Choroid plexus epithelial cell (primary cell): ENCODE measurements at places on chromosomes 3 and 15.
A peak's percentile ranks its signal among the peaks of the same experiment; 100 is the strongest.

DNA sequence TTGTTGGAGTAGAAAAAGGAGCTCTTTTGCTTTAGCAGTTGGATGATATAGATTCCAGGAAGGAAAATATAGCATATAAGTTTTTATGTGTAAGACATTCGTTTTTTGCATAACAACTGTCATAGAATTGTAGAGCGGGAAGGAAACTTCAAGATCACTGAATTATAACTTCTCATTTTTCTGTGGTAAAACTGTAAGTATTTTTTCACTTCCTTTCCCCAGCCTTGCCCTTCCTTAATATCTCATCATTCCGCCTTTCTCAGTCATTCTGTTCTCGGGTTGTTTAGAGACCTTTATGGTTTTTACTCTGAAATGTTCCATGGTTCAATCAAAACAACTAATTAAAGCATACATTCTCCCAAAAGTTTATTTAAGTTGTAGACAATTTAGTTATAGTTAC is 1.1 kb downstream of the EAF2 start:
- no peak for DNase-seq

DNA sequence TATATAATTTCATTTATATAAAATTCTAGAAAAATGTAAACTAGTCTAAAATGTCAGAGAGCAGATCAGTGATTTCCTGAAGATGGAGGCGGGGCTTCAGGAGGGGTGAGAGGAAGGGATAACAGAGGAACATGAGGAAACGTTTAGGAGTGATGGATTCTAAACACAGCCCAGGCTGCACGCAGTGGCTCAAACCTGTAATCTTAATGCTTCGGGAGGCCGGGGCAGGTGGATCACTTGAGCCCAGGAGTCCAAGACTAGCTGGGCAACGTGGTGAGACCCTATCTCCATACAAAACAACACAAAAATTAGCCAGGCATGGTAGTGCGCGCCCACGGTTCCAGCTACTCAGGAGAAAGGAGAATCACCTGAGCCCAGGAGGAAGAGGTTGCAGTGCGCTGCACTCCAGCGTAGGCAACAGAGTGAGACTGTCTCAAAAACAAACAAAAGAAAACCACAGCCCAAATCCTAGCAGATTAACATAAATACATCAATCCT is 18.0 kb upstream of the IQCF1 start:
- no peak for DNase-seq

DNA sequence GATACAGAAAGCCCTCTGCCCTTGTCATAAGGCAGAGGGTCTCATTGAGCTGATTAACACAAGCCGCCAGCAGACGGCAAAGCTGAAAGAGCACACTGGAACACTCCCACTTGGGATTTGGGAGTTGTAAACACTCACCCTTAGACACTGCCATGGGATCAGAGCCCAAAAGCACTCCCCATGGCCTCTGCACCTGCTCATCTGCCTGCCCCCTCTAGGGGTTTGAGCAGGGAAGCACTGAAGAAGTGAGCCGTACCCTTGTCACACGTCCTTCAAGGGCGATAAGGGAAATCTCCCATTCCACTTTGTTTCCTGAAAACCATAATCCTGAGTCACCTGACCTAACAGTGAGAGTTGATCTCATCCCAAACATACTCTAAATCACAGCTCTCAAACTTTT is 14.7 kb downstream of the FSIP1 start:
- no peak for DNase-seq

GRCh38 chr3:12810013-12810780 is 13.7 kb downstream of the CAND2 start:
- peak; percentile 94 for DNase-seq

DNA sequence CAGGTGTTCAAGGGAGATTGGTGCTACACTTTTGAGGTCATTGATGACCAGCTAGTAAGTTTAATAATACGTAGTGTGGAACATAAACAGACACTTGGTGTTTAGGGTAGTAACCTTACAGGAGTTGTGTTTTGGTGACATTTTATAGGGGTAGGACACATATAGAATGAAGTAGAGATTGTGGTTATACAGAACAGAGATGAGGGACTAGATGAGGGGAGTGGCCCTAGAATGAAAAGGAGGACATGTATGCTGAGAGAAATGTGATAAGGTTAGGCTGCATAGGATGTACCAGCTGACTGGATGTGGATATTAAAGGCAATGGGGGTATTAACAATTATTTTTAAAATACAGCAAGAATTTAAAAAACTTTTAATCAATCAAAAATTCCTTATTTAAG is 8.0 kb downstream of the MBNL1 start:
- DNase-seq: no peak

- DNase-seq: no peak
Measured at GRCh38 chr3:63167113-63167512, 111.0 kb upstream of the SYNPR start.

DNA sequence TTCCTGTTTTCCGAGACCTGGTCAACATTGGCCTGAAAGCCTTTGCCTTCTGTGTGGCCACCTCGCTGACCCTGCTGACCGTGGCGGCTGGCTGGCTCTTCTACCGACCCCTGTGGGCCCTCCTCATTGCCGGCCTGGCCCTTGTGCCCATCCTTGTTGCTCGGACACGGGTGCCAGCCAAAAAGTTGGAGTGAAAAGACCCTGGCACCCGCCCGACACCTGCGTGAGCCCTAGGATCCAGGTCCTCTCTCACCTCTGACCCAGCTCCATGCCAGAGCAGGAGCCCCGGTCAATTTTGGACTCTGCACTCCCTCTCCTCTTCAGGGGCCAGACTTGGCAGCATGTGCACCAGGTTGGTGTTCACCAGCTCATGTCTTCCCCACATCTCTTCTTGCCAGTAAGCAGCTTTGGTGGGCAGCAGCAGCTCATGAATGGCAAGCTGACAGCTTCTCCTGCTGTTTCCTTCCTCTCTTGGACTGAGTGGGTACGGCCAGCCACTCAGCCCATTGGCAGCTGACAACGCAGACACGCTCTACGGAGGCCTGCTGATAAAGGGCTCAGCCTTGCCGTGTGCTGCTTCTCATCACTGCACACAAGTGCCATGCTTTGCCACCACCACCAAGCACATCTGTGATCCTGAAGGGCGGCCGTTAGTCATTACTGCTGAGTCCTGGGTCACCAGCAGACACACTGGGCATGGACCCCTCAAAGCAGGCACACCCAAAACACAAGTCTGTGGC is 16.9 kb downstream of the TMEM43 start:
- no peak for DNase-seq

GRCh38 chr3:5437783-5438323 is 250.3 kb downstream of the EDEM1 start:
- DNase-seq: no peak

GRCh38 chr15:31435261-31435911 is 108.8 kb downstream of the KLF13 start:
- peak; percentile 78 for DNase-seq

GRCh38 chr15:44718180-44718926 is 7.0 kb downstream of the B2M start:
- no peak for DNase-seq

GRCh38 chr3:63064209-63064755 is 189.1 kb upstream of the CADPS start:
- no peak for DNase-seq

DNA sequence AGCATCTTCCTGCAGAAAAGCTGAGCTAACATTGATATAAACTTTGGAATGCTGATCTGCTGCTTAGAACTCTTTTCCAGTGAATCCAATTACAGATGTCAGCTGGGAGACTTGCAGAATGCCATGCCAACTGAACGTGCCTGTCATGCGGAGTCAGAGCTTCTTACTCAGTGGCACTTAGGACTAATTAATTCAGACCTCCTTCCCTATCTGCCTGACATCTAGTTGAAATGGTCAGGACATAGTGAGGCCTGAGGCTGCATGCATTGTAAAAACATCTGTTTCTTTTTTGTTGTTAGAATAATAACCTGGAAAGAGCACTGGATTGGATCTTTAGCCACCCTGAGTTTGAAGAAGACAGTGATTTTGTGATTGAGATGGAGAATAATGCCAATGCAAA is 112.6 kb downstream of the USP13 start:
- no peak for DNase-seq

GRCh38 chr3:69020424-69020823 is 6.9 kb upstream of the EOGT start:
- DNase-seq: peak; percentile 43

DNA sequence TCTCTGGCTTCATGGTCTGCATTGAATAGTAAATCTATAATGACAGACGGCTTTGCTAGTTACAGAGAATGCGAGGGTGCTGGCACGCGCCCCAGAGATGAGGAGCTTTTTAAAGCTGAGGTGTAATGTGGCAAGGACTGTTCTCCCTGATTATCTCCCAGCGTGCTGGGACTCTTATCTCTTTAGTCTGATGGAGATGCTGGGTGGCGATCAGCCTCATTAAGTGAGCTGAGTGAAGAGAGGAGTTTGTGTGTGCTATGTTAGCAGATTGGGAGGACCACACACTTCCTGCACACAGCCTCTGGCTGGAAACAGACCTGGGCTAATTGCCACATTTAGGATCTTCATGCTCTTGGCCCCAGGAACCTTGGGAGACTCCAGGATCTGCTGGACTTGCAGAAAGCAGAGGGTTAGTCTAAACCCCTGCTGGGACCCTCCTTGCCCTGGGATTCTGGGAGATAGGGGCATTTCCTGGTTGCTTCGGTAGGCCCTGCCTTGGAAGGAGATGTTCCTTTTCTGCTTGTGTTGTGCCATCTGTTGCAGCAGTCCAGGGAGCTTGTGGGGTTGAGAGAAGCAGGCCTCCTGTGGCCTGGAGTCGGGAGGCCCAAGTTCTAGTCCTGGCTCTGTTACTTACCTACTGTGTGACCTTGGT is 15.0 kb downstream of the PDIA5 start:
- DNase-seq: no peak

DNA sequence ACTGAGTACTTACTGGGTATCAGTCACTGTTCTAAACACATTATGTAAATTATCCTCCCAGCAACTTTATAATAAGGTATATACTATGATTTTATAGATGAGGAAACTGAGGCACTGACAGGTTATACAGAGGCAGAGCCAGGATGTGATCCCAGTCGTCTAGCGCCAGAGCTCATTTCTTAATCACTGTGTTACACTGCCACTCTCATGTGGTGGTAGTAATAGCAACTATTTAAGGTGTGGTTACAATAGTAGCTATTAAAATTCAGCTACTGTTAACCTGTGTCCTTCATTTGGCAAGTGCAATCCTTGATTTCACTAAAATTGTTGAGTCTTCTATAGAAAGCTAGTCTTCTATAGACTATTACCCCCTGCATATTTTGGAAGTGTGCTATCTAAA is 43.1 kb upstream of the TRPC1 start:
- DNase-seq: peak; percentile 22

GRCh38 chr3:14214764-14215163 is 36.1 kb downstream of the LSM3 start:
- no peak for DNase-seq

GRCh38 chr3:182728238-182728637 is 65.1 kb upstream of the ATP11B start:
- DNase-seq: no peak

DNA sequence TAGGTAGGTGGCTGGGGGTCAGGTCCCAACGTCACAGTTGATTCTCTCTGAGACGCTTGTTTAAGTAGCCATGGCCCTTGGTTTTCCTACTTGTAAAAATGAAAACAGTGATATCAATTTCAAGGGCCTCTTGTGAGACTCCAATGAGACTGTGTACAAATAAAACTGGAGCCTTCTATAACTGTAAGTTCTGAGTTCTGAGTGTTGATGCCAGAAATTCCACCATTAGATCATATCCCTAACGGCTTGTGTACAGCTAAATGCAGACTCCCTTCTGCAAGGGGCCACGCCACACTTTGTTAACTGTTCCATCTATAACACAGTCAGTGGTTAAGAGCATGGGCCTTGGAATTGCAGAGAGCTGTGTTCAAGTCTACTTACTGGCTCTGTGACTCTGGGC is 267.3 kb downstream of the TLE3 start:
- DNase-seq: no peak

- no peak for DNase-seq
Measured at GRCh38 chr3:66344848-66345578, 124.2 kb downstream of the SLC25A26 start.

DNA sequence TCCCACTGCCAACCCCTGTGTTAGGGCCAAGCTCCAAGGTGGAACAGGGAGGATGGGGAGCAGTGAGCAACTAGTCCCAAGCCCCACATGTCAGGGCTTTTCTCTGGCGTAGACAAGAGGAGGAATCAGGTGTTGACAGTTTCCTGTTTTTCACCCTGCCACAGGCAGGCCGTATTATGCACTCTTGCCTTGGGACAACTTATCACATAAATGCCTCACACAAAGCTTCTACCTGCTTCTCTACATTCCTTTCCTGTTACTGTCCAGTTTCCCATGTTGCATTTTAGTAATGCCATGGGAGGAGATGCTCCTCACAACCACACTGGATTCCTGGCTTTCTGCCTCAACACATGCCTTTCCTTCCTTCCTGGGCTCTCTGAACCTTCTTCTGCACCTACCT is 381.2 kb upstream of the ATP11B start:
- DNase-seq: no peak

DNA sequence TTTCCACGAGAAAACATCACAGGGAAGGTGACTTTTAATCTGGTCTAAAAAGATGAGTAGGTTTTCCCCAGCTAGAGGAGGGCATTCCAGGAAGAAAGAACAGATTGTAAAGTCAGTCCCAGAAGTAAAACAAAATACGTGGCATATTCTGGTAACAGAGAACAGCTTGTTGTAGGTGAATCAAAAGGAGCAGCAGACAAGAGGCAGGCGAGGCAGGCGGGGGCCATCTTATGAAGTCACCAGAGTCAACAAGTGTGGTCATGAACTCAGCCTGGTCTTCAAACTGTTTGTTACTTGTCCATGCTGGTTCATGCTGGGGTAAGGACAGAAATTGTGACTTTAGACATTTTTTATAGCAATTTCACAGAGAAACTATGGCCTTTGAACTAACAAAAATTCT is 4.0 kb upstream of the POPDC2 start:
- DNase-seq: no peak

DNA sequence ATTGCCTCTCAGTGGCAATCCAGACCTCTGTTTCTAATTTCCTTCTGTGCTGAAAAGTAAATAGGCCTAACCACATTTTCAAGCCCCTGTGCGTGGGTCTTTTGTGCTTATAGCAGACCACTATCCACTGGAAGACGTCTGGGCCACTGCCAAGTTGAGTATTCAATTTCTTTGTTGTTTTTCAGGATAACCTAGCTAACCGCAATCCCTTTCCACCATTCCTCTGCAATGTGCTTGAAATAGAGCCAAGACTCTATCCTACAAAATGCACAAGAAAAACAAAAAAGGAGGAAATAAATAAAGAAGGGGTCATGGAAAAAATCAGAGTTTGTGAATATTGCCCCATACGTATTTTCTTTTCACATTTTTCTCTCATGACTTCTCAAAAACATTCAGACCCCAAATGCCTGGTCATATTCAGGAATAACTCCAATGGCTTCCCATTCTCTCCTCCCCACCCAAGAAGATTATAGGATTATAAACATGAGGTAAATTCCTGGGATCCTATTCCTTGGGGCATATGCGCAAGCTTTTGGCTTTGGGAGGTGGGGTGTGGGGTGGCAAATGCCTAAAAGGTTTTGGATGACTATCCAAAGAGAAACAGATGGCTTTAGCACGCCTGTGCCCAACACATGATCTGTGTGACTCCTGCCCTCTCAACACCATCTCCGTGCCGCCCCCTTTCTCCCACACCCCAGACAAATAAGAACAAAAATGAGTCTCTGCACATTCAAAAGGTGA is 217.9 kb upstream of the THBS1 start:
- DNase-seq: peak; percentile 95

- no peak for DNase-seq
Measured at GRCh38 chr3:71905426-71905825, 120.5 kb upstream of the PROK2 start.
